ENCODE measurements at places on chromosomes 5 and 9.

GRCh38 chr9:82969291-82969690 lies 93.7 kb downstream of the RASEF start:
- no peak for DNase-seq

- no peak for DNase-seq
Observed at GRCh38 chr5:67723873-67724272, 491.7 kb upstream of the PIK3R1 start.

DNA sequence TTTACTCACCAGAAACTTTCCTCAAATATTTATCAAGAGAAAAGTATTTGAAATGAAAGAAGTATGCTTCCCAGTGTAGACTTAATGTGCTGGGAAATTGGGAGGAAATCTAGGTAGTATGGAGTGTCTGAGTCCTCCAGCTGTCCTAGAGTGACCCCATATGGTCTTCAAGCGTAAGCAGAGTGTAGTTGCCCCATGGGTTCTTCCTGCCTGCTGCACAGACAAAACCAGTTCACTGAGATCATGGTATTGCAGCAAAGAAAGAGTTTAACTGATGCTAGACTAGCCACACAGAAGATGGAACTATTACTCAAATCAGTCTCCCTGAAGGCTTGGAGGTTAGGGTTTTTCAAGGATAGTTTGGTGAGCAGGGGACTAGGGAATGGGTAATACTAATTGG lies 114.9 kb upstream of the PRLR start:
- DNase-seq = no peak

- no peak for DNase-seq
Observed at GRCh38 chr5:36624277-36624676, 17.9 kb downstream of the SLC1A3 start.

DNA sequence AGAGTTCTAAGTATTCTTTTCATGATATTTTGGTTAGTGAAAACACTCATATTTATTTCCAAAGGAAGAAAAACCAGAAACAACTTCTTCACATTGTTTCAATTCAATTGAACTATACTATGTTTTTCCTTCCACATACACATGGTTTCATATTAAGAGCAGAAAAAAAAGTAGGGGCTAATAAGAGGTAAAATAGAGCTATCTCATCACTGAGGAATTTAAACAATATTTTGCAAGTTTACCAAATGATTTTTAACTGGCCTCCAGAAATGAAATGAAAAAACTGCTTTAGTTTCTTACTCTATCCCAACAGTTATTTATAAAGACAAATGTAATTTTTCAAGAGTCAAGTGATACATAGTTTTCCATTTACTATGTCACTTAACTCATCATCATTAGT lies 233.5 kb downstream of the RFX3 start:
- no peak for DNase-seq

- no peak for DNase-seq
Observed at GRCh38 chr9:95862343-95862742, 13.1 kb upstream of the ERCC6L2 start.

- peak; percentile 87 for DNase-seq
Observed at GRCh38 chr5:95870105-95870672, 47.7 kb upstream of the GLRX start.

GRCh38 chr9:117258184-117258866 lies 156.5 kb downstream of the ASTN2 start:
- no peak for DNase-seq

- DNase-seq = no peak
Observed at GRCh38 chr5:68243681-68244080, 28.1 kb downstream of the PIK3R1 start.

GRCh38 chr5:174223355-174223754 lies 177.8 kb downstream of the NSG2 start:
- DNase-seq = no peak

DNA sequence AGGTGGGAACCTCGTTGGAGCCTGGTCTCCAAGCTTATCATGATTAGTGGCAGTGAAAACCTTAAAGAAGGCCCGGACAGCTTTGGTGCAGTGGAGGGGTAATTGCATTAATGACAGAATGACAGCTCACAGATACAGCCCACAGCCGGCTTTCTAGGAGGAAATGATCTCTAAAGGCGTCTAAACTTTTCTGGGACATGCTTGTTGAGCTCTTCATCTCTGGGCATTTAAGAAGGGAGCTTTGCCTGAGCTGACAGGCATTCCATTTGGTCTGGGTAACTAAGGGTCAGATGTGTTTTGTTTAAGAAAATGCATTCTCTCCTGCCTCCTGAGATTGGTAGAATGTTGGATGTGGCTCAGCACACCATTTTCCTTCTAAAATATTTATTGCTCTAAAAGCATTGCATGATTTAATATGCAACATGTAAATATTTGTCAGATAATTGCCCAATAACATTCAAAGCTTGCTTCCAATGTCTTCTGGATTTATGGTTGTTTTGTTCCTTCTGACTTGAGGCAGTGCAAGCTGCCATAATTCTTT lies 4.0 kb downstream of the ANKRD33B start:
- no peak for DNase-seq

GRCh38 chr9:135858491-135859185 lies 48.7 kb downstream of the CAMSAP1 start:
- DNase-seq = no peak

DNA sequence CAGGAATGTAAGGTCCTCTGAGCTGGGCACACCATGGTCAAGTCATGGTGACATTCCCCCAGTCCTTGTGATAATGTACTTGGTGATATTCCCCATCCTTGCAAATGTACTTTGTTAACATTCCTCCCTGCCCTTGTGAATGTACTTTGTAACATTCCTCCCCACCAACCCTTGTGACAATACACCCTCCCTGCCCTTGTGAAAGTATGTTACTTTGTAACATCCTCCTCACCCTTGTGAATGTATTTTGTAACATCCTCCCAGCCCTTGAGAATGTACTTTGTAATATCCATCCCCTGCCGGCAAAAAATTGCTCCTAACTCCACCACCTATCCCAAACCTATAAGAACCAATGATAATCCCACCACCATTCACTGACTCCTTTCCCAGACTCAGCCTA lies 53.3 kb downstream of the RAPGEF6 start:
- no peak for DNase-seq

GRCh38 chr9:92275541-92275940 lies 18.0 kb downstream of the IARS1 start:
- no peak for DNase-seq

DNA sequence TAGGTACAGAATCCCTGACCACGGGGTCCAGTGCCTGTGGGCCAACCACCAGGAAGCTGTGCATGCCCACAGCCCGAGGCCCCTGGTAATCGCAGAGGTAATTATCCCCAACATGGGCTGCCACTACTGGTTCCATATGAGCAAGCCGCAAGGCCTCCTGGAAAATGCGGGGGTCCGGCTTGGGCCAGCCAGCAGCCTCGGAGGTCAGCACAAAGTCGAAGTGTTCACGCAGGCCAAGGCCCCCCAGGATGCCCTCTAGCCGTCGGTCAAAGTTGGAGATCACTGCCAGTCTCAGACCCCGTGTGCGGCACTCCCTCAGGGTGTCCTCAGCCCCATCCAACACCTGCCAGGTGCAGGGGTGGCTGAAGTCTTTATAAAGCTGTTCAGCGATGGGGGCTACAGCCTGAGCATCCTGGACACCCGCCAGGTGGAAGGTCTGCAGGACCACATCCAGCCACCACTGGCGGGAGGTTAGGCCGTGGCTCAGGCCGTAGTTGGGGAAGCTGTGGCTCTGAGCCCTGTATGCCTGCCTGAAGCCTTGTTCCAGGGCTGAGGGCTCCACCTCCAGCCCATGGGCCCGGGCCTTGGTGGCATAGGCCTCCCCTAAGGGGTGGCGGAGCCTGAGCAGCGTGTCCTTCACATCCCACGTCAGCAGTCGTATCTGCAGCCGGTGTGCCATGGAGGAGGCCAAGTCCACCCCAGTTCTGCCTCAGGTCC lies 3.0 kb downstream of the HDHD3 start:
- no peak for DNase-seq

- no peak for DNase-seq
Observed at GRCh38 chr9:108666240-108666784, 189.5 kb downstream of the ACTL7B start.

DNA sequence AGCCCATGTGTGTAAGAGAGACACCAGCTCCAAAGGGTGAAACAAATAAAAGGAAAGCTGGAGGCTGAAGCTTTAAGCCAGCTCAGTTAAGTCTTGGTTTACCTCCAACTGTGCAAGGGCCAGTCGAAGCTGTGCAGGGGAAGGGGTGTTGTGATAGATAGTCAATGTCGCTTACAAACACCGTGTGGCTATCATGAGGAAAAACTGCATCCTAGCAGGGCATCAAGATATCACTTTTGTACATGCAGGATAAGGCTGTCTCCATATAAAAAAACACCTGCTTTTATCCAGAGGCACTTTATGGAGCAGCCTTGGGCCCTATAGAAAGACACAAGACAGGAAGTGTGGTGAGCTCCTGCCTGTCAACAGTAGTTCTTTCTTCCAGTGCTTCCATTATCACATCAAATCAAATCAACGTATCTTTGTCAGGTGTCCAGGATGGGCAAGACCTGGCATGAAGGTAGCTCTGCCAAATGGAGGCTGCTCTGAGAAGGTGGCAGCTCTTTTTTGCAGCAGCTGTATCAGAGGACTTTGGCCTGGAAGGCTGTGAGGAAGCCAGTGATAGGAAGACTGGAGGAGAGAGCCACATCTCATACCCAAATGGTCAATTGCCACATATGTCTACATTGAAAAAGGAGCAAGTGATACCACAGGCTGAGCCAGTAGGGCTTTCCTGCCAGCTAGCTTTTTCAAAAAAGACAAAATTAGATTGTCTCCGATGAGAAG lies 29.3 kb upstream of the SELENOP start:
- no peak for DNase-seq

DNA sequence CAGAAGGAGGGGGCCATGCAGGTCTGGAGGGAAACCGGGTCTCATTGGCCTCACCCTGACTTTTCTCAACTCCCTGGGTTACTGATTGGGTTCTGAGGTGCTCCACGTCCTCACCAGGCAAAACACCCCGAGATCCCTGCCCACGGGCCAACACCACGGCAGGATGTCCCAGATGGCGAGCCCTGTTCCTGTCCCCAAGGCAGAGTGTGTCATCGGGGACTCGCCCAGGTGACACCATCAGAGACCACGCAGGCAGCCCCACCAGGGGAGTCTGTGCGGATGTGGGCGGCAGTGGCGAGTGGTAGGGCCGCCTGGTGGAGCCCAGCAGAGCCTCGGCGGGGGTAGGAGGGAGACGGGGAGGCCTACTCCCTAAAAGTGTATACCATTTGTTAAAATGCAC lies 59.0 kb upstream of the UBAC1 start:
- no peak for DNase-seq

GRCh38 chr9:133778336-133779013 lies 40.3 kb upstream of the SARDH start:
- no peak for DNase-seq

- no peak for DNase-seq
Observed at GRCh38 chr5:151151793-151152192, 5.8 kb downstream of the ANXA6 start.

DNA sequence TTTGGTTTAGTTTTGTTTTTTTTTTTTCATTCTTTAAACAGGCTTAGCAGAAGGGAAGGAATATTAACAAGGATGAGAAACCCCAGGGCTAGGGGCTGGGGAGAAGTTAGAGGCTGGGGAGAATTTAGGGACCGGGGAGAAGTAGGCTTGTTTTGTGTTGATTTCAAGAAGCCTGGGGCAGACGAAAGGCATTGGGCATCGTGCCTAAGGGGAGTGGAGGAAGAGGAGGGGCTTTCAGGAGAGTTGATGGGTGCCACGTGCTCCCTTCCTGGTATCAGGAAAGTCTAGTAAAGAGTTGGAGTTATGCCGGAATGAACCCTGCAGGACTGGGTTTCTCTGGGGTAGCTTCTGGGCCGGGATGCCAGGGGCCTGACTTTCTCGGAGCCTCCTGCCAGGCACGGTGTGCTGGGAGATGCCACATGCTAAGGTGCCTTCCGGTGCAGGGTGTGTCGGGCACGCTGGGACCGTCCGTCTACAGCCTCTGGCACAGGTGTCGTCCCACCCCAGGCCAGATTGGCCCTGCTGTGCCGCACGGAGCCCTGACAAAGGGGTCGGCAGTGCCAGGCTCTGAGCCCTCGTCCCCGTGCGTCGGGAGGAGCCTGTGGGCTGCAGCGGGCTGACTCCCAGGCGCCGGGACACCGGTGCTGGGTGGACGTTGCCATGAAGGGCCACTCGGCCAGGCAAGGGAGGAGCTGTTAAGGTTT lies 159.9 kb downstream of the OLFM1 start:
- no peak for DNase-seq

DNA sequence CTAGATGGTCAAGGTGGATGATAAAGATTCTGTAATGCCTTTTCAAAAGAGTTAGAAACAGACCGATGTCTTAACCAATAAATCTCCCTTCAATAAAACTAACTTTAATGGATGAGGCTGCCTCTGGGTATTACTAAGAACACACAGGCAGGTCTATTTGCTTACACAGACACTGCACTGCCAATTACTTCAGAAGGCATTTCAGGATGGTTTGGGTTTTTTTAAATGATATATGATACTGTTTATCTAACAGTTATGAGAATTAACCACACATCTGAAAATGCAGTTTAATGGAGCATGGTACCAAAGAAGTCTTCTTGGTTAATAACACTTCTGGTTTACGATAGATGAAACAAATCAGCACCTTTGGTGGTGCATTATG lies 367.9 kb upstream of the GRAMD2B start:
- DNase-seq = no peak

DNA sequence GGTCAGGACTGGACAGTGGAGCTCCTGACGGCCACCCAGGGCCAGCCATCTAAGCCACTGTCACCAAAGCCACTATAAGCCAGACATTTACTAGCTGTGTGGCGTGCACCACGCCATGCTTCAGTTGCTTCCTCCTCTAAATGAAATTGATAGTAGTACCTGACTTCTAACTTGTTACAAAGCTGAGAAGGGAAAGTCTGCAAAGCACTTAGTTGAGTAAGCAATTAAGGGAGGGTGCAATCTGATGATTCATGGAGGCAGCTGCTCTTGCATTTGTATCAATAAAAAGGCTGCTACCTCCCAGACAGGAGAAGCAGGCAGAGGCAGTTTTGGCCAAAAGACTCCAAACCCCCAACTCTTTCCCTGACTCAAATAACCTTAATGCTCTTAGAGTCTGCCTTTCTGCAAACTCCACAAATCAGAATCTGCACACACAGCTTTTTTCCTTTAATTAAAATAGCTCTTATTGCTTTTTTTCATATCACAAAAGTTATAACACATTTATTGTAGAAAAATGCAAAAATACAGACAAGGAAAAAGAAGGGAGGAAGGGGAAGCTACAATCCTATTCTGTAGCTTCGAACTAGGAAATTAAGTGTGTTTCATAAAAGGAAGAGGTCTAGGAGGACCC lies 19.3 kb upstream of the RAPGEF1 start:
- no peak for DNase-seq

DNA sequence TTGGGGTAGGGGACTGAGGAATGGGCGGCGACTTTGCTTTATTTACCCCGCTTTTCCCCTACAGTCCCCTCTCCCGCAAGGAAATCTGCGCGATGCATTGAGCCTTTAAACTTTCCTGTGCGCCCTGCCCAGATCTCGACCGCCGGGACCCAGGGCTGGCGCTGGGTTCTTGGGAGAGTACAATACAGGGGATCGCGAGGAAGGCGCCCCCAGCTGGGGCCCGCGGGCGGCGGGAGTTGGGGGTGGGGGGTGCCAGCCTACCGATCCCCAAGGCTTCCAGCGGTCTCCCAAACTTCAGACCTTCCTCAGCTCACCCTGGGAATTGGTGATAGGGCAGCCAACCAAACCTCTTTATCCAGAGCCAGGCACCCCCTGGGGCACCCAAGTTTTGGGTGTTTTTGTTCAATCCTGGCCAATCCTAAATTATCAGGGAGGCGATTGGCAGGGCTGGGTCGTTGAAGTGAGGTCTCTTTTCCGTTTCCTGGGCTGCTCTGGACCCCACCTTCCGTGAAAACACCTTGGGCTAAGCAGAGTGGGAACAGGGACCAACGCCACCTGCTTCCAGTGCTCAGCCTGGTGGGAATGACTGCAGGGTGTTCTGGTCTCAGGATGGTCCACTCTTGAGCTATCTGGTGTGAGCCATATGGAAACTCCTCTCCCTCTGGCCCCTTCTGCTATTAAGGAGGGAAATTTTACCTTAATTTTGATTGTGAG lies 51.4 kb upstream of the DAB2IP start:
- no peak for DNase-seq

Measured in endothelial cell of umbilical vein (primary cell).